ENCODE measurements at places on chromosomes 2 and 18.

DNA sequence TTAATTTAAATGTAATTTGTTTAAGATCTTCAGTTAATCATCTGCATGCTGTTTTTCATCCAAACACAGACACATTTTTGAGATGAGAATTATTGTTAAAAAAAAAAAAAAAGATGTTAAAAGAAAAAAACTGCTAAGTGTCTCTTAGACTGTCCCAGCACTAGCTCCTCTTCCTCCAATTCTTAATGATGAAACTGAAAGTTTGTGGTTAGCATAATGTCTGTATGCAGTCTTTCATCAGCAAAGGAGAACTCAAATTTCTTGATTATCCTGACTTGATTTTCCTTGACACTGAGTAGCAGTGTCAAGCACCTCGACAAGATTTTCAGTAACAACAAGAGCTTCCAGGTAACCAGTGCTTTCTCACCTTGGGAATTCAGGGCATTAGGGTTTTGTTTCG lies 274.4 kb downstream of the LRRTM1 start:
- no peak for DNase-seq

GRCh38 chr2:146572598-146572997 lies 1272.2 kb upstream of the ACVR2A start:
- DNase-seq, result no peak

DNA sequence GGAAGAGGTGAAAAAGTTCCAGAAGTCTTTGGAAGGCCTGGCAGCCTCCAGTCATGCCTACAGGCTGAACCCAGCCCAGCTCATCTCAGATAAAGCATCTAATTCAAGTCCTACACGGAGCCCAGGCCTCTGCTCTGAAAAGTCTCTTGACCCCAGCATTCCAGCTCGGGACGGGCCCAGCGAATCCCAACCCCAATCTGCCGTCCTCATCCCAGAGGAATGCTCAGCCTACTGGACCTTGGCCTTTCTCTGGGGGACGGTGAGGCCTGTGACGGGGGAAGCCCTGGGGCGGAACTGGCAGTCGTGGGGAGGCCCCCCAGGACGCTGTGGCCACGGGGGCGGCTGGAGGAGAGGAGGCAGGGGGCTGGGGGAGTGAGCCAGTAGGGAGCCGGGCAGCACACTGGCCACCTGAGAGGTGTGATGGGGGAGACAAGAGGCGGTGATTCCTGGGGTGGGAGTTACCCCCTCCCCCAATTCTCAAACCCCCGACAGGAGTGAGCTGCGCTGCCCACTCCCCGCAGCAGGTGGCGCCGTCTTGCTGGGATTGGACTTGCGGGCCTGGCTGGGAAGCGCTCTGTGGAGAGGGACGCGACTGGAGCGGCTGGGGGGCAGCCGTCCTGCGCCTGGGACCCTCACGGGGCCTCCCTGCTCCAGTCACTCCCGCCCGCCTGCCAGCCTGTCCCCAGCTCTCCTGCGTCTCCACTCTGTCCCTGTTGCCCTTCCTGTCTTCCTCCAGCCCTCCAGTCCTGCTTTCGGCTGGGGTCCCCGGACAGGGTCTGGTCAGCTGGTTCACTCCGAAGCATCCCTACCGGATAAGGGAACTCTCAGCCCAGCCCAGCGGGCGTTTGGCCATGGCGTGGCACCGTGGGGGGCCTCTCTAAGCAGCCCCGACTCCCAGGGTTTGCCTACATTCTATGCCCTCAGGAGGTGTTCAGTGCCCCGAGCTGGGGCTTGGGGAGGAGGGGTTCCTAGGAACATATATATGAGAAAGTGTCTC lies 182.6 kb upstream of the HAAO start:
- no peak for DNase-seq

GRCh38 chr18:44245019-44245418 lies 435.7 kb upstream of the SETBP1 start:
- DNase-seq, result no peak

DNA sequence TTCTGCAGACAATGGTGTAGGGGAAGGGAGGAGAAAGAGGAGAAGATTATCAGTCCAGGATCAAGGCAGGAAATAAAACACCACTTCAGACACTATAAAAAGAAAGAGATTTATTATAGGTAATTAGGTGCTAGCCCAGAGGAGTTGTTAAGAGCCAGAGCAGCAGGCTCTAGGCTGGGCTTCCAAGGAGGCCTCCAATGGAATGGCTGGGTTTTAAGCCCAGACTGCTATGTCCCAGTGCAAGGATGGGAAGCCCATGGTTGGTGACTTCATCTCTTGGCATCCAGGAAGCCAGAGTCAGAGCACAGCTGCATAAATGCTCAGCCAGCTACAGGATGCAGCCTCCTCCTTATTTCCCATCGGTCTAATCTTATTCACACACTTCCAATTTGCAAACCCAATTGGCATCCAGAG lies 95.6 kb downstream of the LAMA3 start:
- no peak for DNase-seq

Data from GM12878 (cell line).